ENCODE measurements at places on chromosomes 1 and 21.

GRCh38 chr1:169329383-169329782, 38.2 kb downstream of the NME7 start:
- DNase-seq: no peak

DNA sequence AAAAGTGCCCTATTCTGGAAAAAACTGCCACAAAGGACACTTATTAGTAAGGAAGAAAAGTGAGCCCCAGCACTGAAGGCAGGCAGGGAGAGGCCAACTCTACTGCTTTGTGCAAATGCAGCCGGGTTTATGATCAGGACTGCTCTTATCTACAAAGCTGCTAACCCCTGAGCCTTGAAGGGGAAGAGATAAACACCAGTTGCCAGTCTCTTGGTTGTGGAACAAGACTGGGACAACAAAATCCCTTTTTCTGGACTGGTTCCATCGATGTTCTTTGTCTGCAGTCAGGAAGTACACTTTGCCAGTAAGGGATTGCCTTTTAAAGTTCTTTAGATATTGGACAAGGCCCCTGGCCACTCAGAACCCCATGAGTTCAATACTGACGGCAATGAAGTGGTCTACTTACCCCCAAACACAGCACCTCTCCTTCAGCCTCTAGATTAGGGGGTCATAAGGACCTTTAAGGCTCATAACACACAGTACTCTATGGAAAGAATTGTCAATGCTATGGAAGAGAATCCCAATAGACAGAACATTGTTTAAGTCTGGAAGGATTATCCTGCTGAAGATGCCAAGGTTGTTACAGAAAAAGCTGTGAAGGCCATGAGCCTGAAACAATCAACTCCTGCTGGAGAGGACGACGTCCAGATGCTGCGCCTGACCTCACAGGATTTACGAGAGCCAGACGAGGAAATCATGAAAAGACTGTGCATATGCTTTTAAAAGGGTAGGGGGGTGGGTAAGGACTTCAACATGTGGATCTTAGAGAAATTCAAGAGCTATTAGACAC, 43.6 kb downstream of the GNB1 start:
- DNase-seq: no peak

DNA sequence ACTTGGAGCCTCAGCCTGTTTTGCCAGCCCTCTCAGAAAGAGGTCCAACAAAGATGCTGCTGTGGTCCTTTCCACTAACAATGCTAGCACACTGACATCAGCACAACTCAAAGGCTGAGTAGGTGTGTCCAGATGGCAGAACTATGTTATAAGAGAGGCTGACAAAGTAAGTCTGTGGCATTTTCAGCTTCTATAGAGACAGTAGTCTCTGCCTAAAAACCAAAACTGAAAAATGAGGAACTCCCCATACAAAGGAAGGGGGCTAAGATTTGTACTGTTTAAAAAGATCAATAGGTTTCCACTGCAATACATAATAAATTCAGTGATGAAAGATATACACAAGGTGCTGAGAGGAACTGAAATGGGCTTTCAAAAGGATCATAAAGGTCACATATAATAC, 12.3 kb downstream of the ERO1B start:
- DNase-seq: no peak

DNA sequence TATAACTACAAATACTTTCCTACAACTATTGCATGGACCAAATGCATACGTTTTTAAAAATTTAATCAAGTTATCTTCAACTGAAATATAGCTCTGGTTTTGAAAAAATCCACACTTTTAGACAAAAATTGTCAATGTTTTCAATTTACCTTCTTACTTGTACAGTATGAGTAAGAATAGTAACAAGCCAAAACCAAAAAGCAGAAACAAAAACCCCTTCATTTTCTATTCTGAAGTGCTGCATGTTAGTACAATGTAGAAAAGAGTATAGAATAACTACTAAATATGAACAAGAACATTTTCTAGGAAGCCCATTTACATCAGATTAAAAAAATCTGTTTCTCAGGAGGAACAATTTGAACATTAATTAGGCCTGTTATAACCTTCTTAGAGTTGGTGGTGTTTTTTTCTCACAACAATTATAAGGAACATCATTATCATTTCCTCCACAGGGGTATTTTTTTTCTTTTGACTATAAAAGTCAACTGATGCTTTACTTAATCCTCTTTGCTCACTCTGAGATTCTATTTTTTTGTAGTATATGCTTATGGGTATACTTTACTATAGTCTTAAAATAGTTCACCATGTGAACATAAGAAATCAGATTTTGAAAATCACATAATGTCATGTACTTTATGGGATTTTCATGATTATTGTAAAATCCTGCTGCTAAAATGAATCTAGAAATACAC, 475.4 kb downstream of the PTBP2 start:
- DNase-seq: no peak

DNA sequence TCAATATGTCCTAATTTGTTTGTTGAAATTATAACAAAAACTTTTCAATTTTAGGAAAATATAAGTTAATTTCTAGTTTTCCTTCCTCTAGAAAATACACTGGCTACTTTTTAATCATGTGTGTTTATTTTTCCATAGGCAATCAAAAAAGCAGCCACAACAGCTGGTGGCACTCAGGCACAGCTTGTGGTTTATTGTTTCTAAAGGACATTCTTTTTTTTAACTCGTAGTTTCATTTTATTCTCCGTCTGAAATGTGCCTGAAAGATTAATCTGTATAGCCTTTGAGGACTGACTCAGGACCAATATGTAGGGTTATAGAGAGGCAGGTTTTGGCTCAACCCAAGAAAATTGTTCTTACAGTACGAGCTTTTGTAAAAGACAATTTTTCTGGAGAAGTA, 20.7 kb upstream of the STX12 start:
- DNase-seq: no peak

- no peak for DNase-seq
These were observed 218.6 kb upstream of the PLXNA2 start for GRCh38 chr1:208462761-208463160.

GRCh38 chr1:14809191-14809981, 210.9 kb downstream of the KAZN start:
- DNase-seq: no peak

DNA sequence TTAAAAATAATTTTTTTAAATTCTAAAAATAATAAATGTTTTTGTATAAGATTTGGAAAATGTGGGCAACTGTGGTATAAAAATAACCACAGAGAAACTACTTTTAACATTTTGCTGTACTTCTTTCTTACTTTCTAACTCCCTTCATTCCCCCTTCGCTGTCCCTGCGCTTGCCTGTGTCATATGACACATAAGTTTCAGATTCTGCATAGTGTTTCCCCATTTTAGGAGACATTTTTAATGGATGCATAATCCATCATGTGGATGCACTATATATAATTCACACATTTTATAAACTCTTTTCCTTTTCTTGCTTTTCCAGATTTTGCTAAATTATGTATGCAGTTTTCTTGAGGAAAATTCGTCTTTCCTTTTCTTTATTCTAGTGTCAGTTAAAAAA, 16.3 kb downstream of the ATG4C start:
- no peak for DNase-seq

GRCh38 chr1:209862391-209863356, 34.9 kb downstream of the UTP25 start:
- no peak for DNase-seq

GRCh38 chr21:44304877-44305293, 5.0 kb downstream of the PFKL start:
- DNase-seq: no peak

DNA sequence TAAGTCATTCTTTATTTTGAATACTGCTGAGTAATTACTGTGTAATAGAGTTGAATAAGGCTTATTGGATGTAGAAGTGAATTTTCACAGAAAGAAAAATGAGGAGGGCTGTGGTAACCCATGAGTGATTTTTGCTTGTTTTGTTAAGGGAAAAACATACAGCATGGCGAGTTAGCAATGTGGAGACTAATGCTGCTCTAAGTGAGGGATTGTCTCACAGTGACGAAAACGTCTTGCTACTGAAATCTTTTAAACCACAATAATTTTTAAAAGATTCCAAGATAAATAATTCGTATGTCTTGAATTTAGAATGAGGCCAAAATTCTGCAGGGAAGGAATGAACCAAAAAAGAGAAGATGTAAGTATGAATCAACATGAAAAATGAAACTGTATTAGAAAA, 16.2 kb upstream of the PLA2G4A start:
- no peak for DNase-seq
